ENCODE measurements at places on chromosomes 3 and 15.

DNA sequence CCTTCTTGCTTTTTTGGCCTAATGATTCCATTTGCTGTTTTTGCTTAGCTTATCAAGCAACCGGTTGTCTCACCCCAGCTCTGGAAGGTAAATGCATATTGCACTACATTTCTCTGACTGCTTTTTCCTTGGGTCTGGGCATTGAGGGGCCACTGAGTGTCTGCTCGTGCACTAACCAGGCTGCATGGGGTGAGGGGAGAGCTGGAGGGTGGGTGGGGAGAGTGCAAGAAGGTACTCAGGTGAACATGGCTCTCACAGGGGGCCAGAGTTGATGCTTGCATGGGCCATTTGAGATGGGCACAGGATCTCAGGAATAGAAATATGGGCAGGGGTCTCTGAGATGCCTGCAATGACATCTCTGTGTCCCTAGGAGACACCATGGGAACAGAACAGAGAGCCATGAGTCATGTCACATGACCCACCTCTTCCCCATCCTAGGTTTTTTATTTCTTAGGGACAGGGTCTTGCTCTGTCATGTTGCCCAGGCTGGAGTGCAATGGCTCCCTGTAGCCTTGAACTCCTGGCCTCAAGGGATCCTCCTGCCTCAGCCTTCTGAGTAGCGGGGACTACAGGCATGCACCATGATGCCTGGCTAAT is 6.2 kb downstream of the ALPK3 start:
- no peak overlapping the region for H3K4me3 ChIP-seq
- peaks cover 2% of the 10 kb centered on the region for H3K36me3 ChIP-seq
- H3K4me1 ChIP-seq: peaks cover 53% of the 10 kb centered on the region
- peak overlapping the region; percentile 47 for H3K27ac ChIP-seq

DNA sequence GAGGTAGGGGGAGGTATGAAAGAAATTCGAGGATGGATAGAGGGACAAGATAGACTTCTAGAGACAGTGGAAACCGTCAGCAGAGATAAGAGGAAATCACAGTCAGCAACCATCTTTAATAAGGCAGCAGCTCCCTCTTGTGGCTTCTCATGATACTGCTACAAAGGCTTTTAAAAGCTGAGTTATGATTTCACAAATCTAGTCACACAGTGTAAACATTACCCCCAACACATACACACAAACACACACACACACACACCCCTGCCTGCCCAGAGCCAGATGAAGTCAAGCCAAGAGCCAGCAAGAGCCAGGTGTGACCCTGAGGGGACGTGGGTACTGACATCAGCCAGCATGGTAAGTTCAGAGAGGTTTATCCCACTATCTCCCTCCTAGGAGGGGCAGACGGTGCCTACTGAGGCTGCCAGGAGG is 18.9 kb upstream of the TGM5 start:
- no peaks in the 10 kb centered on the region for H3K36me3 ChIP-seq
- no peak overlapping the region for H3K4me3 ChIP-seq
- no peak overlapping the region for H3K27ac ChIP-seq
- H3K27me3 ChIP-seq: no peaks in the 10 kb centered on the region
- peak; percentile 92 for DNase-seq

GRCh38 chr3:179074656-179075055 is 3.0 kb upstream of the ZMAT3 start:
- H3K36me3 ChIP-seq: no peaks in the 10 kb centered on the region
- no peak for DNase-seq
- peaks cover 5% of the 10 kb centered on the region for H3K4me1 ChIP-seq
- H3K4me3 ChIP-seq: no peak overlapping the region

GRCh38 chr15:66456211-66456610 is 41.4 kb downstream of the SNAPC5 start:
- no peaks in the 10 kb centered on the region for H3K27me3 ChIP-seq
- no peak overlapping the region for H3K27ac ChIP-seq
- no peak overlapping the region for H3K4me3 ChIP-seq
- no peaks in the 10 kb centered on the region for H3K4me1 ChIP-seq

DNA sequence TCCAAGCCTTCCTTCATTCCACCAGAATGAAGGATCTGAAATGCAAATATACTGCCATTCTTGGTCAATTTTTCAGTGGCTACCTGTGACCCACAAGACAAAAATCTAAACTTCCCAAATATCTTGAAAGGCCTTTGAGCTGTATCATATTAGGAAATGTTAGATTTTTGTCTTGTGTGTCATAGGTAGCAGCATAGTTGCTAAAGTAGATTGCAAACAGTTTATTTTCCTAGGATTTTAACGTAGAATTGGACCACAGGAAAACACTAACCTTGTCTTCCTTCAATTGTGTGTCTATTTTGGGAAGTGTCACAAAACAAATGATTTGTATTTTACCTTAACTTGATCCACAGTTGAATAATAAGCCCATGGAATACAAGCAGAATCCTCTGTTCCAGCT is 42.4 kb downstream of the CP start:
- DNase-seq: no peak
- H3K36me3 ChIP-seq: no peaks in the 10 kb centered on the region
- H3K4me1 ChIP-seq: no peaks in the 10 kb centered on the region
- H3K27me3 ChIP-seq: no peaks in the 10 kb centered on the region
- no peak overlapping the region for H3K4me3 ChIP-seq

GRCh38 chr15:98855067-98855814 is 152.4 kb downstream of the PGPEP1L start:
- H3K4me3 ChIP-seq: no peak overlapping the region
- H3K27ac ChIP-seq: no peak overlapping the region
- H3K4me1 ChIP-seq: peaks cover 45% of the 10 kb centered on the region
- H3K27me3 ChIP-seq: no peaks in the 10 kb centered on the region

DNA sequence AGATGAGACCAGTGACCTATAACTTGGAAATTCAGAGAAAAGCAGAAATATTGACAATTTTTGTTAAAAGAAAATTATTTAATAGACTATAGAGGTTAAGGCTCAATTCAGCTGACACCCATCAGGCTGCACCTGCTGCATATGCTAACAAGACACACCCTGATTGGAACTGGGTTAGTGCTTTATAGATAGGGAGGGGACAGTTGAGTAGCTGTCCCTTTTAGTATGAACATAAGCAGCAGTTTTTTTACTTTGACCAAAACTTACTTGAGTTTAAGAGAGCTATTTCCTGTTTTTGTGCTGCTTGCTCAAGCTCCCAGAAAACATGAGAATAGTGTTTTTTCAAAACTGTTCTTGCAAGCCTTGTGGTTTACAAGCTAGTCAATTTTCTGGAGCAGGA is 292.6 kb downstream of the LRRC3B start:
- no peaks in the 10 kb centered on the region for H3K4me1 ChIP-seq
- DNase-seq: no peak
- H3K36me3 ChIP-seq: no peaks in the 10 kb centered on the region
- H3K4me3 ChIP-seq: no peak overlapping the region

- no peaks in the 10 kb centered on the region for H3K36me3 ChIP-seq
- DNase-seq: no peak
- no peak overlapping the region for H3K27ac ChIP-seq
- H3K4me1 ChIP-seq: no peaks in the 10 kb centered on the region
These were observed 921.4 kb downstream of the MCTP2 start for GRCh38 chr15:95152741-95153140.

DNA sequence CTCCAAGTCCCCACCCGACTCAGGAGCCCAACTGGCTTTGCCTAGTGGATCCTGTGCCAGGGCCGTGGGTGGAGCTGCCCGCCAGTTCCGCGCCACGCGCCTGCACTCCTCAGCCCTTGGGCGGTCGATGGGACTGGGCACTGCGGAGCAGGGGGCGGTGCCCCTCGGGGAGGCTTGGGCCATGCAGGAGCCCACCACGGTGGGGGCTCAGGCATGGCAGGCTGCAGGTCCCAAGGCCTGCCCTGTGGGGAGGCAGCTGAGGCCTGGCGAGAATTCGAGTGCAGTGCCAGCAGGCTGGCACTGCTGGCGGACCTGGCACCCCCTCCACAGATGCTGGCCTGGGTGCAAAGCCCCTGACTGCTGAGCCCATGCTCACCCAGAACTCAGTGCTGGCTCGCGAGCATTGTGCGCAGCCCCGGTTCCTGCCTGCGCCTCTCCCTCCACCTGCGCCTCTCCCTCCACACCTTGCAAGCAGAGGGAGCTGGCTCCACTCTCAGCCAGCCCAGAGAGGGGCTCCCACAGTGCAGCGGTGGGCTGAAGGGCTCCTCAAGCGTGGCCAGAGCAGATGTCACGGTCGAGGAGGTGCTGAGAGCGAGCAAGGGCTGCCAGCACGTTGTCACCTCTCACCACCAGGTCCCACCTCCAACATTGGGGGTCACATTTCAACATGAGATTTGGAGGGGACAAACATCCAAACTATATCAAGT is 122.7 kb downstream of the USP13 start:
- no peak overlapping the region for H3K27ac ChIP-seq
- DNase-seq: no peak
- peaks cover 16% of the 10 kb centered on the region for H3K36me3 ChIP-seq

GRCh38 chr3:85851071-85851470 is 892.3 kb downstream of the CADM2 start:
- H3K4me1 ChIP-seq: no peaks in the 10 kb centered on the region
- H3K27ac ChIP-seq: no peak overlapping the region
- no peak overlapping the region for H3K4me3 ChIP-seq
- no peaks in the 10 kb centered on the region for H3K36me3 ChIP-seq
- DNase-seq: no peak

DNA sequence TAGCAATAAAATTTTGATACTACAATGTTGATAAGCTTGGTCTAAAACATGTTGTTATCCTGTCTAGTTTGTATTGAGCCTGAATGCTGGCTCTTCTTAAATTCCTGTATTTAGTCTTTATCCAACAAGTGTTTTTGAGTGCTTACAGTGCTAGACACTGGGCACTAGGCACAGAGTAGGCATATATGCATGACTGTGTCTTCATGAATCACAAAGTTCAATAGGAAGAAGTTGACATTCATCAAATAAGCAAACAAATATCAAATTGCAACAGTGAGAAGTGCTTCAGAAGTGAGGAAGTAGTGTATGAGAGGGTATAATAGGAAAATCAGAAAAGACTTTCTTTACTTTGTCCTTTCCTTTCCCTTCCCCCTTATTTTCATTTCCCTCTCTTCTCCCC is 6.8 kb downstream of the CD96 start:
- no peaks in the 10 kb centered on the region for H3K27me3 ChIP-seq
- DNase-seq: no peak
- H3K4me1 ChIP-seq: no peaks in the 10 kb centered on the region
- no peaks in the 10 kb centered on the region for H3K36me3 ChIP-seq

DNA sequence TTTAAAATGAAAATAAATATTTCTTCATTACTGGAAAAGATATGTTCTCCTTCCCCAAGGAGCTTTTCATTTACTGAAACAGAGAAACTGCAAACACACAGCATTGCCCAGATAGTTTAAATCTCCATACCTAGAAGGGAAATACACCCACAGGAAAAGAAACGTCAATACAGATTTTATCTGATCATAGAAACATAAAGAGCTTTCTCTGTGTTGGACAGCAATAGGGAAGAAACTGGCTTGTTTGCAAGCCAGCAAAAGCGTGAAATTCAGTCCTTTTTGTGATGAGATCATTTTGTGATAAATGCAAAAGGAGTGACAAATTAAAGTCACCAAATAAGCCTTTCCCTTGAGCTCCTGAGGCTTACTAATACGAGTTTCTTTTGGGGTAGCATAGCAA is 398.0 kb downstream of the TIGIT start:
- DNase-seq: no peak
- H3K27me3 ChIP-seq: no peaks in the 10 kb centered on the region
- no peak overlapping the region for H3K27ac ChIP-seq
- H3K4me3 ChIP-seq: no peak overlapping the region
- no peaks in the 10 kb centered on the region for H3K36me3 ChIP-seq

- H3K27me3 ChIP-seq: no peaks in the 10 kb centered on the region
- no peaks in the 10 kb centered on the region for H3K4me1 ChIP-seq
- no peak overlapping the region for H3K27ac ChIP-seq
- H3K36me3 ChIP-seq: no peaks in the 10 kb centered on the region
- H3K4me3 ChIP-seq: no peak overlapping the region
- no peak for DNase-seq
These were observed 16.5 kb downstream of the SLC12A1 start for GRCh38 chr15:48222627-48223026.

DNA sequence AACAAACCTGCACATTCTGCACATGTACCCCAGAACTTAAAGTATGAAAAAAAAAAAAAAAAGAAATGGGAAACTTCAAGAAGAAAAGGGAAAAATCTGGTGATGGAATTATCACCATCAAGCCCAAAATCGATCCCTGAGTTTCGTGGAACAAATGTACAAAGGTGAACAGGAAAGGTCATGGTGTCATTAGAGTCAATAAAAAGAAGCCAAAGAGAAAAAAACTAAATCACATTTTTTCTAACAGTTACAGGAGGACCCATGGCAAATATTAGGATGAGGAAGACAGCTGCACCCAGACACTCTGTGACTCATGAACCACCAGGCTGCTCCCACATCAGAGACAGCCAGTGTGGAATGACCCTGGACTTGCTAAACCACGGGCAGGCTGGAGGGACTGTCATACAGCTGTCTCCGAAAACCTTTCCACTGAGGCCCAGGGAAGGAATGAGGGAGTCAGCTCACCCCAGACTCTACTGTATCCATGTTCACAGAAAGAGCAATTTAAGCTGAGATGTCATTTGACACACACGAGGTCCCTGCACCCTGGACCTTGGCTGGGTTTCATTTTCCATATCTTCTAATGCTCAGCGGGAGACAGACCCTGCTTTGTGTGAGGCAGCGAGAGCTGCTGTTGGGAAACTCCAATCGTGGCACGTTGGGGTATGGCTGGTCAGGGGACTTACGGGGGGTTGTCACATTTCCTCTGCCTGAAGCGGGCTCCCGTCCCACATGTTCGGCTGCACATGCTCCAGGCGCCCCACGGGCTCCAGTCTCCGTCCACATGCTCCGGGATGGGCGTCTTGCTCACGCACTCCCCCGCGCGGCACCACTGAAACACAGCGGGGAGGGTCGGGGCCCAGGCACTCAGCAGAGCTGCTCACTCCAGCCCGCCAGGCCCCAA is 210.2 kb downstream of the ADAMTS17 start:
- DNase-seq: no peak
- no peaks in the 10 kb centered on the region for H3K27me3 ChIP-seq
- no peak overlapping the region for H3K4me3 ChIP-seq

DNA sequence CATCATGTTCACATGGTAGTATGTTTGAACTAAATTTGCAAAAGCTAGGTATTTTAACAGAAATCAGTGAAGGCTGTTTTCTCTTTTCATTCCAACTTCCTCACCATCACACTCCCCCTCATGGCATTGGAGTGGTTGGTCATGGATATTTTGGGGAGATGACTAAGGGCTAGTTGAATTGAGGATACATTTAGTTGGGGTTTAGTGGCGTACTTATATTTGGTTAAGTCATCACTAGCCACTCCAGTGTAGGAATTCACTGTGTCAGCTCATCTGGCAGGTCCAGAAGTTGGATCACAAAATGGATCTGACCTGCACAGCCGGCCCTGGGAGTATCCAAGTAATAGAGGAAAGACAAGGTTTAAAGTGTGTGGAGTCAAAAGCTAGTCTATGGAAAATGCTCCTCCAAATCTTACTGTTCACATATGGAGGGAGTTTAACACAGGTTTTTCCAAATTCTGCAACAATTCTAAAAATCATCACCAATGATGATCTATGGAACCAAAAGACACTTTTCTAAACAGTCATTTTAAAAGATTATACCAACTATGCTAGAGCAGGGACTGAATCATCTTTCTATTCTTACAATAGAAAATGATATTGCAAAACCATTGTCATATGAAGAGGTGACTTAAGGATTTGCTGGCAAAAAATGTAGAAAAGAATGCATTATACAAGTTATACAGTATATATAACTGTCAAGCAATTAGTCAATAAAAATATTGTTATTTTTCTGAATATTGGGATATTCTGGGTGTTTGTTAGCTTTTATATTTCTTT is 247.8 kb upstream of the PEX5L start:
- no peak overlapping the region for H3K4me3 ChIP-seq
- H3K36me3 ChIP-seq: no peaks in the 10 kb centered on the region
- DNase-seq: no peak
- no peaks in the 10 kb centered on the region for H3K4me1 ChIP-seq

Measured in spinal cord (tissue), 10 donors.